Mammary epithelial cell (primary cell): ENCODE measurements at places on chromosomes 2 and 18.
A peak's percentile ranks its signal among the peaks of the same experiment; 100 is the strongest.

DNA sequence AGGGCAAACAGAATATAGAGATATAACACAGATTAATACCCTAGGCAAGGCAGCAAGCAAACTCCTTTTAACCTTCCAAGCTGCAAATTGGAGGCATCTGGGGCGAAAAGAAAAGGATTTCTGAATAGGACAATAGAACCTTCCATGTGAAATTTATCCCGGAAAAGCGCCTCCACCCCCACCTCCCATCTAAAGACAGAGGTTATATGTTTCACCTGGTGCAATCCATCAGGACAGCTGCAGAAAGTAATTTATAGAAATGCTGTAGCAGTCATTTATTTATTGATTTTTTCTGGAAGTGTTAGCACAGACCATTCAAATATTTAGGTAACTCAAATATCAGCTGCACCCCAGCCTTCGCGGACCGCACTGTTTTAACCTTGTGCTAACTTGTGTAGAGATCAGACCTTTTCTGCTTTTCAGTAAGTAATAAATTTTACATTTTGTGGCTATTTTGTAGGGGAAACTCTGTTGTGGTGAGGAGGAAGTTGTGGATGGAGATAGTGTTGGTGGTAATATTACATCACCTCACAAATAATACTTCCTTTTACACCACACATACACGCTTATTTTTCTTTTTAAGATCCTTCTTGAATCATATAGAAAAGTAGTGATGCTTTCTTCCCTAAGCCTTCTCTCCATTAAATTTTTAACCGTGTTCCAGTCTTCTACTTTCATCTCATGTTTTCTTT, 919.3 kb upstream of the CDH2 start:
- DNase-seq = no peak

DNA sequence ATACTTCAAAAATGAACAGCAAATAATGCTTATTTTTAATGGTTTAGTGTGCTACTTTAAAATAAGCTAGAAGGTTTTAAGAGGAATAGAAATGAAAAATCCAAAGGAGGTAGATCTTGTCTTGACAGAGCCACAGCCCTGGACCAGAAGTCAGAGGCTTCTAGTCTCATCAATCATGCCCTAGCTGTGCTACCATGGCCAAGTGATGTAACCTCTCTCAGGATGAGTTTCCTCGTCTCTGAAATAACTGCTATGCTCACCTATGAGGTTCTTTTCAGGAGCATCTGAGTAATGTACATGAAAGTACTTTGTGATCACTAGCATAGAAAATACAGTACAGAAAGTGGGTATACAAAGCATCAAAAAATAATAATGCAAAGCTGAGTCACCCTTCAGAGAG, 248.4 kb downstream of the PID1 start:
- DNase-seq = no peak

GRCh38 chr2:96239745-96240264, 26.0 kb downstream of the TMEM127 start:
- DNase-seq = no peak

DNA sequence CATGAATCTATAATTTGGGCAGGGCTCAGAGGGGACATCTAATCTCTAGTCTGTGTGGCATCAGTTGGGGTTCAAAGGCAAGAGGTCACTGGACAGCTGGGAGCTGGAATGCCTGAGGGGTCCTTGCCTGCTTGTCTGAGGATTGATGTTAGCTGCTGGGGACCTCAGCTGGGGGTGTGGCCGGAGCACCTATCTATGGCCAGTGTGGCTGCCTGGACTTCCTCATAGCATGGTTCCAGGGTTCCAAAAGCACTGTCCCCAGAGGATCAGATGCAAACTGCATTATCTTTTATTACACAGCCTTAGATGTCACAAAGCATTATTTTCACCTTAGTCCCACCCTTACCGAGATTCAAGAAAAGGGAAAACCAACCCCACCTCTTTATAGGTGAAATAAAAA, 38.6 kb upstream of the YPEL5 start:
- DNase-seq = no peak

GRCh38 chr2:28155627-28156026, 237.0 kb upstream of the FOSL2 start:
- no peak for DNase-seq

GRCh38 chr2:131045286-131046027, 47.8 kb downstream of the FAM168B start:
- DNase-seq = no peak

GRCh38 chr2:173048897-173049661, 26.6 kb upstream of the MAP3K20 start:
- DNase-seq = peak; percentile 99

- DNase-seq = no peak
These were observed 14.6 kb downstream of the ADI1 start for GRCh38 chr2:3504741-3505140.

- no peak for DNase-seq
These were observed 1241.1 kb upstream of the LRRTM1 start for GRCh38 chr2:81545626-81546025.

- no peak for DNase-seq
These were observed 162.2 kb upstream of the PGAP1 start for GRCh38 chr2:197088694-197089093.

DNA sequence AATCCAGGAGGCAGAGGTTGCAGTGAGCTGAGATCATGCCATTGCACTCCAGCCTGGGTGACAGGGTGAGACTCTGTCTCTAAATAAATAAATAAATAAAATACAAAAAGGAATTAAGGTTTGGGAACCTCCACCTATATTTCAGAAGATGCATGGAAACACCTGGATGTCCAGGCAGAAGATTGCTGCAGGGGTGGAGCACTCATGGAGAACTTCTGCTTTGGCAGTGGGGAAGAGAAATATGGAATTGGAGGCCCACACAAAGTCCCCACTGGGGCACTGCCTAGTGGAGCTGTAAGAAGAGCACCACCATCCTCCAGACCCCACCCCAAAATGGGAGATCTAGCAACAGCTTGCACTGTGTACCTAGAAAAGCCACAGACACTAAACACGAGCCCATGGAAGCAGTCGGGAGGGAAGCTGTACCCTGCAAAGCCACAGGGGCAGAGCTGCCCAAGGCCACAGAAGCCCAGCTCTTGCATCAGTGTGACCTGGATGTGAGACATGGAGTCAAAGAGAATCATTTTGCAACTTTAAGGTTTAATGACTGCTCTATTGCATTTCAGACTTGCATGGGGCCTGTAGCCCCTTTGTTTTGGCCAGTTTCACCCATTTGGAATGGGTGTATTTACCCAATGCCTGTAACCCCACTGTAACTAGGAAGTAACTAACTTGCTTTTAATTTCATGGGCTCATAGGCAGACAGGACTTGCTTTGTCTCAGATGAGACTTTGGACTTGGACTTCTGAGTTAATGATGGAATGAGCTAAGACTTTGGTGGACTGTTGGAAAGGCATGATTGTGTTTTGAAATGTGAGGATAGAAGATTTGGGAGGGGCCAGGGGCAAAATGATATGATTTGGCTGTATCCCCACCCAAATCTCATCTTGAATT, 265.3 kb downstream of the ZEB2 start:
- no peak for DNase-seq

GRCh38 chr2:61707984-61708852, 145.6 kb downstream of the FAM161A start:
- peak; percentile 55 for DNase-seq

GRCh38 chr2:113791697-113792590, 35.5 kb upstream of the SLC35F5 start:
- peak; percentile 47 for DNase-seq

DNA sequence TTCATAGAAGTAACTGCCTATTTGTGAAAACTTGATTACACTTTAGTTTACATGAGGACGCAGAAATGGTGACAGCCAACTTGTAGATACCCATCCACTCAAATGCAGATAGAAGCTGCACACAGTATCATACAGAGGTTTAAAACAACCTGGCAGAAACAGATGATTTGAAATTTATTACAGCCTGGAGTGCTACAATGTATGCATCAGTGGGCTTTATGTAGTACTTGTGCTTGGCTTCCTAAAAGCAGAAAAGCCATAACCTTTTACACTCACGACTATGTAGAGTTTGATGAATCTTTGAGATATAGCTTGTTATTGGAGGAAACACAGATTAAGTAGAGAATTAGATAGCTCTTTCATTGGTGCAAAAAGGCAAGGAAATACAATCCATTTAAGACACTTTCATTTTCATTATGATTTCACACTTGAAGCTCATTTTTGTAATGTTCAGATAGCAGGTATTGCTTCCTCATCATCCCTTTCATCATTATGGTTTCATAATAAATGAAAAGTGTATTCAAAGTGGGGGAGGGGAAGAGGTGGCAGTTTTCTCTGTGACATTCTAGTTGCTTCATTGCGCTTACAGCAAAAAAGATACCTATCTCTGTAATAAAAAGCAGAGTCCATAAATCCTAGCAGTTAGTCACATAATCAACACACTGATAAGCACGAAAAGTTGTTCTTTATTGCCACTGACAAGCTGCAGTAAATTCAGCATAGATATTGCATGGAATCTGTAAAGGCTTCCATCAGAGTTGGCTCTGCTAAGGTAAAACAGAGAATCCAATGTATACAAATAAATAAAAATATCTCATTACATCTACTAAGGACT, 789.8 kb upstream of the FSHR start:
- DNase-seq = no peak

GRCh38 chr18:59783138-59783537, 85.9 kb upstream of the CCBE1 start:
- peak; percentile 47 for DNase-seq

- DNase-seq = no peak
These were observed 8.5 kb downstream of the RFX8 start for GRCh38 chr2:101466426-101466825.

- no peak for DNase-seq
These were observed 833.0 kb downstream of the SLC4A3 start for GRCh38 chr2:220460257-220460985.

DNA sequence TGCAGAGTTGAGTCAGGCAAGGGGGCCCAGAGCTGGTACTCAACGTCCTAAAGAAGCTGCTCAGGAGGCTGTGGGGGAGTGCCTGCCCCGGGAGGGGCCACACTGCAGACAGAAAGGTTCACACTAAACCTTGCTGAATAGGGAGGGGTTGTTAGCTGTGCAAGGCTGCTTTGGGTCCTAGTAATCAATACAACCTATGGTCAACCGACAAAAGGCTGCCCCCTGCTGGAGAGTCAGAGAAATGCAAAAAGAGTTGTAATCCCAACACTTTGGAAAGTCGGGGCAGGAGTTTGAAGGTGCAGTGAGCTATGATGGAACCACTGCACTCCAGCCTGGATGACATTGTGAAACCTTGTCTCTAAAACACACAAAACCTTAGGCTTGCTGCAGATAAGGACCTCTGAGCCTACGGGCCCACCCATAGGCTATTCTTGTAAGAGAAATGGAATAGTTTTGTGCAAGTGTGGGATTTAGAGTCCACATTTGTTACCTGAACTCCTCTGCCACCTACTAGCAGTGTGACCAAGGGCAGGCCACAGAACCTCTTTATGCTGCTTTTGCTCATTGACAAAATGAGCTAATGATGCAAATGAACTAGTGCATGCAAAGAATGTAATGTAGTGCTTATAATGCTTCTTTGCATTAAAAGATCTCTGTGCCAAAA, 81.5 kb downstream of the PRPF40A start:
- peak; percentile 42 for DNase-seq

GRCh38 chr2:75221862-75222261, 22.5 kb upstream of the TACR1 start:
- DNase-seq = peak; percentile 47

DNA sequence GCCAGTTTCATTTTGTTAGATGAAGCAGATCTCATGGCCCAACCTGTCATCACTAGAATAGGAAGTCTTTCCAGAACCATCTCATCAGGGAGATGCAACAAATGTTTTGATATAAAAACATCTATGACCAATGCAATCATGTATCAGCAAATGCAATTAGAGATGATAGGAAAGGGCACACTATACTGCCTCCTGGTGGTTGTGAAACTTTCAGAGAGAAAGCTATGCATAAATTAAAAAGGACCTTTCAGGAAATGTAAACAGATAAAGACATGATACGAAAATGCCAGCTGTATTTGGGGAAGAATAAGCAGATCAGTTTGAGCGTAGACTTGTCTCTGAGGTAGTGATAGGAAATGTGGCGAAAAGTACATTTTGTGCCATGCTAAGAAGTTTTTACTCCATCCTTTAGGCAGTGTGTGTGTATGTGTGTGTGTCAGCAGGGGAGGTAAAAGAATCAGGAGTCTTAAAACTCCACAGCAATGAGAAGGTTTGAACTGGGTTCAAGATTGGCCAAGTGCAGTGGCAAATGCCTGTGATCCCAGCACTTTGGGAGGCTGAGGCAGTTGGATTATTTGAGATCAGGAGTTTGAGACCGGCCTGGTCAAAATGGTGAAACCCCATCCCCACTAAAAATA, 479.3 kb downstream of the CPS1 start:
- peak; percentile 29 for DNase-seq

- DNase-seq = peak; percentile 30
These were observed 206.7 kb downstream of the TCF4 start for GRCh38 chr18:55381277-55381676.

DNA sequence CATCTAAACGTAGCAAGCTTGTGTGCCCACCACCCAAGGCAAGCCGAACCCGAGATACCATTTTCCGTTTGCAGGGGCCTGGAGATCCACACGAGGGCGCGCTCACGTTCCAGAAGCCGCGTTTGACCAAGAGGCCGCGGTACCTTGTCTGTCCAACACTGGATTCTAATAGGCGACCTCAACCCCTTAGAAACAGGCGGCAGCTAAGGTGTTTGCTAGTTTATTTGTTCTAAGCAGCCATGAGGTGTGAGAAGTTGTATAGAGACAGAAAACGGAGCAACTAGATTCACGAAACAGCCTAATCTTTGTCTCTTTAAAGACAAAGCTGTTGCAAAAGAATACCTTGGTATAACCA, 4.2 kb downstream of the HOXD11 start:
- DNase-seq = no peak

- DNase-seq = peak; percentile 80
These were observed 1.7 kb downstream of the TMSB10 start for GRCh38 chr2:84906900-84907714.

DNA sequence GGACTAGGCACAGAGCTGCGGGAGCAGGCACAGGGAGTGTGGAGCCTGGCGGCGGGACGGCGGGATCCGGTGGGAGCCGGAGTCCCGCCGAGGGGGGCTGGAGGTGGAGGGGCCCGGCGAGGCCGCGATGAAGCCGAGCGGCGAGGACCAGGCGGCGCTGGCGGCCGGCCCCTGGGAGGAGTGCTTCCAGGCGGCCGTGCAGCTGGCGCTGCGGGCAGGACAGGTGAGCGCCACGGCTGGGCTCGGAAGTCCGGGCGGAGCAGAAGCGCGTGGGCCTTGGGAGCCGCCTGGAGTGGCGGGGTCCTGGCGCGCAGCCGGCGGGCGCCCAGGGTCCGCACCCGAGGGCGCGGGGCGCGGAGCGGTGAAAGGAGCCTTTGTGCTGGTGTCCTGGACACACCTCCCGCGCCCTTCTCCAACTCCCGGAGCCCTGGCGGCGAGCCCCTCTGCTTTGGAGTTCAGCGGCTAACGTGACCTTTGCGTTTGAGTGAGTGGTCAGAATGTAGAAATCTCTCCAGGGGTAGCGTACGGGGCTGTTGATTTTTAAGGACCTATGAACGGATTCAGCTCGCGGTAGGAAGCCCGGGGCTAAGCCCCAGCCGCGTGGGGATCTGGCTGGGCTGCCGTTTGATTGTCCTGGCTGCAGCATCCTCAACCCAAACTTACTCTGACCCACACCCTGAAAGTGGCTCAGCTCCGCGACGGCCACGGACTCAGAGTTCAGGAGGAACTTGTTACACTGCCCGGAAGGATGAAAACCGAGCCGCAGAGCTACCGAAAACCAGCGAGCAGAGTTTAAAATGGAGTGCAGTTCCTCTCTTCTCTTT, 448 bp downstream of the IMPA2 start:
- peak; percentile 20 for DNase-seq
